Left colon (tissue), 2 donors: ENCODE measurements at places on chromosomes 7 and 10.
A peak's percentile ranks its signal among the peaks of the same experiment; 100 is the strongest.

- DNase-seq, result peak; percentile 9
Measured at GRCh38 chr10:53071505-53072125, 299.0 kb upstream of the MBL2 start.

DNA sequence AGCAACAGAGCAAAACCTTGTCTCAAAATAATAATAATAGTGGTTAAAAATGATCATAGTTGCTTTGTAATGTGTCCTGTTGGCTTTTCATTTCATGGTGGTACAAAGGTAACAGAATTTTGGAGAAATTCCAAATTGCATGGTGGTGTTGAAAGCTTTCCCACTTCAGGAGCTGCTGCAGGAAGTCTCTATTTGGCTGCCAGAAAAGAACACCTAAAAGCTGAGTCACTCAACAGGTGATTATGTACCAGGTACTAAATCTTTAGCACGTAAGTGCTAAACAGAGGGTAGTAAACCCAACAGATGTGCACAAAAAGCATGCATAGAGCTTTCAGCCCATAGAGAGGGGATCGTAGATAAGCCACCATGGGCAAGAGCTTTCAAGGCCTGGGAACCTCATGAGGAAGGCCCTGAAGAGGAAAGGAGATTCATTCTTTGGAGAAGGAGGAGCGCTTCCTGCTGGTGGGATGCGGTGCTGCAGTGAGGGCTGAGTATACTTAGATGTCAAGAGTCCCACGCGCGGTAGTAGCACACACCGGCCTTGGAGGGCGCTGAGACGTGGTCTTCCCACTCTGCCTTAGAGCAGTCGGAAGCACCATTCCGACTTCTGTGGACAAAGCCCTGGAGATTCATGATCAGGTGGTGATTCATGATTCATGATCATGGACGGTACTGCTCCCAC is 118.7 kb downstream of the RALA start:
- no peak for DNase-seq

GRCh38 chr7:75662579-75663301 is 76.0 kb downstream of the HIP1 start:
- DNase-seq, result peak; percentile 12

DNA sequence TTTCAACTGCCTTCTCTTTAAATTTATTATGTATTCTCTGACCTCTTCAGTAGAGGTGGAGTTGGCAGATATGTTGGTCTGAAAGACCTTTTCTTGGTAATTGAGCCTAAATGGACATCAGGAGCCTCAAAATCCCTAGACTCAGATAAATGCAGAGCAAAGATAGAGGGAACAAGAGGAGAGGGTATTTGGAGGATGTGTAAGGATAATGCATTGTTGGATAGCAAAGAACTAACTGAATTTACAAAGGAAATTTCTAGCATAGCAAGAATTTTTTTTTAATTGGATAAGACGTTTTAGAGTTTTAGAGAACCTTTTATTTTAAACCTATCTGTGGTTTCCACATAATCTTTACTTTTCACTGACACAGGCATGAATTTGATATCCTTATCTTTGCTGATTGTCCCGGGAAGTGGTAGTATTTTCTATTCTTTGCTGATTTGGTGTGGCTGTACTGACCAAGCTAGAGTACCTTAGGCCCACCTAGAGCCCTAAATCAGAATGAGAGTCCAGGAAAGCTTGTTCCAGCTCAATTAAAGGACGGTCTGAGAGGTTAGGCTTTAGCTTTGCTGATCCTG is 91.3 kb downstream of the NRF1 start:
- no peak for DNase-seq

DNA sequence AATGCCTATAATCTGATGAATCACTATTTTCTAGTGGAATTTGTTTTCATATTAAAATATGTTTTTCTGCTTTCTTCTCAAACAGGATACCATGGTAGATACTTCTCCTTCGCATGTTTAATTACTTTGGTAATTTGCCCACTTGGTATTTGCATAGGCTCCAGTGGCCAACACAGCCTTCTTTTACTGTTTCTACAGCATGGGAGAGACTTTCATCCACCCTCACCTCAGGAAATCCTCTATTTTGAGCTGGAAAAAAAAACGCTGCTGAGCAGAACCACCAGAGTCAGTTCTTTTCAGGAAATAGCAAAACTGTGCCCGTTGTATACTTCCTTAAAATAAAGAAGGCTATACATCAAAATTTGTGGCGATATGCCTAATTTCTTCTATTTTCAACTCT is 213.3 kb downstream of the MDFIC start:
- no peak for DNase-seq

- DNase-seq, result no peak
Measured at GRCh38 chr7:48255046-48255445, 83.8 kb downstream of the ABCA13 start.

- DNase-seq, result no peak
Measured at GRCh38 chr10:124224331-124225028, 131.1 kb upstream of the CHST15 start.

GRCh38 chr10:116053910-116054309 is 219.1 kb downstream of the GFRA1 start:
- no peak for DNase-seq

- no peak for DNase-seq
Measured at GRCh38 chr7:44776211-44776610, 20.3 kb upstream of the PPIA start.

DNA sequence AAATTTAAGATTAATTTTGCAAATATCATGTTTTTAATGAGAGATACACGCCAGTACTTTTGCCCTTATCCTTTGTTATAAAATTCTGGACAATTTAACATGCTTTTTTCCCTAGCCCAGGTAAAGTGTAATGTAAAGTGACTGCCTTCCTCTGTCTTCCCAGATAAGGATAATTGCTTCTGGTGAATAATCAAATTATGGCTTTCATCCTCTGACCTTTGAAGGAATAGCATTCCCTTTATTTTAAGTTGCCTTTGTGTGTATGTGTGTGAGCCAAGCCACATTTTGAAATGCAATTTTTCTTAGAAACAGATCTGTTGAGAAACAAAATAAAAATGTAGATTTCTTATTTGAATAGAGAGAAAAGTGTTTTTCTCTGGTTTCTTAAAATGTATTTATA is 107.5 kb downstream of the ADAM22 start:
- no peak for DNase-seq

- DNase-seq, result no peak
Measured at GRCh38 chr10:104680467-104681401, 39.6 kb downstream of the SORCS3 start.

DNA sequence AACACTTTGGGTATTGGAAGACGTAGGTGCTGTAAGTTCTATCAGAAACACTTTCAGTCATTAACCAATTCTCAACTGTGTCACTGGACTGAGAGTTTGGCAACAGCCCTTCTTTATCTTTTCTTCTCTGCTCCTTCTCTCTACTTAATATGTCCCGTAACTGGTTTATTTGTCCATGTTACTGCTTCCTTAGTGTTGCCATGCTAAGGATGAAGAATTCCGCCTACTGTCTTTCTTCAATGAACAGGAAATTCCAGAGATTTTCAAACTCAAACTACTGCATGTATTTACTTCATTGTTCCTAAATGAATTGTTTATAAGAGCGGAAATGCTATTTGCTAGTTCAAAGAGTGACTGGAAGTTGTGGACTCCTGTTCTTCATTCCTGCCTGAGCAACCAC is 143.7 kb downstream of the TAX1BP1 start:
- DNase-seq, result no peak

- no peak for DNase-seq
Measured at GRCh38 chr10:129922598-129923123, 41.4 kb downstream of the EBF3 start.

DNA sequence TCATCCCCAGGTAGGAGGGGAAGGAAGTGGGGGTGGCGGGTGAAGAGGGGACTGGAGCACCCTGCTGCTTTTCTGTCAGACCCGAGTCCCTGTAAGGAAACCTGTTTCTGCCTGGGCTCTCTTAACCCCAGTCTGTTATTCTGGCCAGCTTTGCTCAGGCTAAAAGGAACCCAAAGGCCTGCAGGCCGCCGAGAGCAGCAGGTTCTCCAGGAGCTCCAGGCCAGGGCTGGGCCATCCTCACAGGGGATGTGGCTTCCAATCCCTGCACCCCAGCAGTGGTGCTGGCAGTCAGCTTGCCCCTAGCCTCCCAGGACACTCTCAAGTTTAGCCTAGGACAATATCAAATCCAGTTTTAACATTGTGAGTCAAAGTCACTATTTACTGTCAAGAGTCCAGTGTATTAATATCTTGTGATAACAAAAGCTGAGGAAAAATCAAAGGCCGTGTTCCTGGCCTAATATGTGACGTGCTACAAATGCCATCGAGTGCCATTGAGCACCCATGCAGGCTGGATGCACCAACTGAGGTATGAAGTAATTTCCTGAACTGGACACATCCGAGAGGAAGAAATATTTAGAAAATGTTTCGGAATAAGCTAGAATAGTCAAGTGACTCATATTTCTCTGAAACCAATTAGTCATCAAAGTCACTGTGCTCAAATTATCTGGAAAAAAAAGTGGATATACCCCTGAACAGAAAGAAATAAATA is 7.0 kb downstream of the PKD1L1 start:
- DNase-seq, result no peak

DNA sequence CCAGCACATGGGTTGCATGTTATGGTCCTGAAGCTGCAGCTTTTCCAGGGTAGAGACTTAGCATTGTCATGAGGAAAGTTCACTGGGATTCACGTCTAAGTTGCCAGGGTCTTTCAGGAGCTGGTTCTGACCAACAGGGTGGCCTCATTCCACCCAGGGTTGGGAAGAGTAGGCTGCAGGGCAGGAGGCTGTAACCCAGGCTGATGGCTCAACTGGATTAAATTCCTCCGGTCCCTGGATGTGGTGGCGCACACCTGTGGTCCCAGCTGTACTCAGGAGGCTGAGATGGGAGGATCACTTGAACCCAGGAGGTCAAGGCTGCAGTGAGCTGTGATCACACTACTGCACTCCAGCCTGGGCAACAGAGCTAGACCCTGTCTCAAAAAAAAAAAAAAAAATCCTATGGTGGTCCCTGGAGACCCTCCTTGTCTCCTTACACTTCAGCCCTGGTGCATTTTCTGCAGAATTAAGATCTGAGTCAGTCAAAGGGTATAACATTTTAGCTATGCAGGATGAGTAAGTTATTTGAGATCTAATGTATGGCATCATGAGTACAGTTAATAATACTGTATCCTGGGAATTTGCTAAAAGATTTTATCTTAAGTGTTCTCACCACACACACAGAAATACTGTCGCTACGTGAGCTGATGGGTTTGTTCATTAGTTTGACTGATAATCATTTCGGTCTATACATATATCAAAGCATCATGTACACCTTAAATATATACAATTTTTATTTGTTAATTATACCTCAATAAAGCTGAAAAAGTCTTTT is 44.0 kb downstream of the ASB13 start:
- no peak for DNase-seq

GRCh38 chr10:62511656-62512055 is 137.5 kb downstream of the ZNF365 start:
- DNase-seq, result no peak

GRCh38 chr7:85516675-85517074 is 329.8 kb upstream of the SEMA3D start:
- DNase-seq, result no peak

DNA sequence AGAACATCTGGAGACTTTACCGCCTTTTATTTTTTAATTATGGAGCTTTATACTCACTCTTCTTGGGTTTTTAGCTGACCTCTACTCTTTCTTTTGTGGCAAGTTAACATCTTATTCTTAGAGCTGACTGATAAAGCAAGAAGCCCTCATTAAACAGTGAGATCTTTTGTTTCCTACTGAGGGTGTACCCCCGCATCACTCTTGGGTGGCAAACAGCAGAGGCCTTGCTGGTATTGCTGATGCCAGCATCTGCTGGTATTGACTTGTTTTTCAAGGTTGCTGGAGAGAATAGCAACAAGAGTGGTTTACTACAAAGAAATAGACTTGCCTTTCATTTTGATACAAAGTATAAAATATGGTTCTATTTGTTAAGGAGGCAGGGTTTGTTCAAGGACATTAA is 154.7 kb downstream of the ARID5B start:
- DNase-seq, result no peak

DNA sequence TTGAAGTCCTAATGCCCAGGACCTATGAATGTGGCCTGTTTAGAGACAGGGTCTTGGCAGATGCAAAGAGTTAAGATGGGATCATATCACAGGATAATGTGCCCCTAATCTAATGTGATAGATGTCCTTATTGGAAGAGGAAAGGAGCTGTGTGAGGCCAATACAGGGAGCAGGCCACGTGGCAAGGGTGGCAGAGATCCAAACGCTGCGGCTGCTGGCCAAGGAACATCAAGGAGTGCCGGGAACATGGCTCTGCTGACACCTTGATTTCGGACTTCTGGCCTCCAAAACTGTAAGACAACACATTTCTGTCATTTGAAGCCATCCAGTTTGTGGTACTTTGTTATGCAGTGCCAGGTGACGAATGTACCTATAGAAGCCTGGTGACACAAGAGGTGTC is 37.7 kb upstream of the EZH2 start:
- peak; percentile 47 for DNase-seq

DNA sequence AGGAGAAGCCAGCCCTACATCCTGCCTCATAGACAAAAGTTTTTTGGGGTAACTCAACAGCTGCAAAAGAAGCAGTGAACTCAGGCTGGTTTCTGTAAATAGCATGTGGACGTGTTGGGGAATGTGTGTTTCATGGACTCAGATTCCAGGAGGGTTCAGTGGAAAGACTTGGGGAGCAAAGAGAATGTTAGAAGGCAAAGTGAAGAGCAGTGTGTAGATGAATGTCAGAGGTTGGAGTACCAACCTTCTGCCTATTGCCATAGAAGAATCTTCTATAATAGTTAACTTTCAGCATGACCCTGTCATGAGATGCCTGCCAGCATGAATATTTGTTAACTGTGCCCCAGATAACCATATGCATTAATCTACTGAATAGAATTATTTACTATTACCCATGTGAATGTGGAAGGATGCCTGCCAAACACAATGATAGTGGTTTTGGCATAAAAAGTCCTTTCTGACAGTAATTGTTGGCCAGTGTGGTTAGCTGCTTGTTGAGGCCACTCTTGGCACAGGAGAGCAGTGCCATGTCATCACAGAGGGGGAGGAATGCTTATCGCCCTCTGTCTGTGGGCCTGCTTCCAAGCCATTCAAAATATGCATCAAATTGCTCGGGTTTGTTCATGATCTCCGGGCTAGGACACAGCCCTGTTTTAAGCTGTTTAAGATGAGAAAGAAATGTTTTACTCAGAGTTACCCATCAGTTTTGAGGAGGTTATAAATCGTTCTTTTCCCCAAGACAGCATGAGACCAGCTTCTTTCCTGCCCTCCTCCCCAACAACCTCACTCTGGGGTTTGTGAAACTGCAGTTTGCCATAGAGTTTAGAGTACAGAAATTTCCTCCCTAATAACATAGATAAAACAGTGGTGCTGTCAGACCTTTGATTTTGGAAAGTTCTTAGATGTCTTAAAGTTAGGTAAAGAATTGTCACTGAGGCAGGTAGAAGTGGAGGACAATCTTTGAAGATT is 165.3 kb downstream of the WNT2 start:
- no peak for DNase-seq

GRCh38 chr7:43781726-43782607 is 23.5 kb downstream of the BLVRA start:
- no peak for DNase-seq

DNA sequence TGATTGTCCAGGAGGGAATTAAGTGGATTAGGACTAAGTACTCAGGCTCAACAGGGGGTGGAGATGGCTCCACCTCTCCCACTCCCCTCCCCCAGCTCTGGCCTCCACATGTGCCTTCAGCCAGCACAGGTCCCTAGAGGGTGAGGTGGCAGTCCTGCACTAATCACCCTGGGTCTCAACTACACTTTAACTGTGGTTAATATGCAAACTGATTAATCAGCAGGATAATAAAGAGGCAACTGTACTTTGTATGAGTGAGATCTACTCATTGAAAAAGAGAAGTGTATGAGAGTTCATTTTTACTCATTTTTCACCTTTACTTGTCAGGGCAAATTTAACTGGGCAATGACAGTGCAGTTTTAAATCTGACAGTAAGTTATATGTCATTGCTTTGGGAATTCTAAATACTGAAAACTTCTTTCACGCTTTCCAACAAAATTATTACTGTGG is 223.8 kb upstream of the CCDC6 start:
- no peak for DNase-seq
